ENCODE measurements at places on chromosomes 12 and 14. TPM values are rescaled to one million over a fixed set of nuclear protein-coding genes. Genes with fewer than 3 reads are reported as not detected.

FSCB gene
- total RNA-seq = not detected

DNA sequence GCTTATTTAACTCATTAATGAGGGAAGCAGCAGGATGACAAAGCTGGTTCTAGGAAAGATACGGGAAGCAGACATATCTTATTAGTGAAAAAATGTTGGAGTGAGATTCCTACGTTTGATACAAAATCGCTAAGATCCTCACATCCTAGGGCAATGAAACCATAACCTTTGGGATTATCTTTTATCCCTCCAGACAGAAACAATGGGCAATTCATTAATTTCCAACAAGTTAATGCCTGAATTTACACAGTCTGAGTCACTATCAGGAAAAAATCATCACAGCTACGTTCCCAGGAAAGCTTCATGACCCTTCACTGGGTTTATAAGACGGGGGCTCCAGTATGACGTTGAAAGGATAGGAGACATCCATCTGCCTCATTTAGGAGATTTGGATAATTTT, 45.0 kb downstream of the SLC24A4 start:
- H3K27me3 ChIP-seq = no peaks in the 10 kb centered on the region
- H3K27ac ChIP-seq = no peak overlapping the region
- no peak for DNase-seq
- no peak overlapping the region for H3K4me3 ChIP-seq

DNA sequence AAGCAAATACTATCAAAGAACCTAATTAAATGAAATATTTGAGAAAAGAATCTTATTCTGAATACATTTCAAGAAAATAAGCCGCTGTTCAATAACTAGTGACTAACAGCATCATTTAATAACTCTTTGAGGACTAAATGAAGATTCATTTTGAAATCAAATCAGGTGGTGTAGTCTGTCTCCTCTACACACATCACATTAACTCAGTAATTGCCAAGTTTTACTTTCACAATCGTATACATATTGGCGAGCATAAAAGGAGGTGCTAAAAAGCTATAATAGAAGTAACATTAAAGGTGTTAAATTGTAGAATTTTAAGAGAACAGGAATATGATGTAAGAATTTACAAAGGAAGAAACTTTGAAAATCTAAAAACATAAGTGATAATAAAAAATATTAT, 185.1 kb downstream of the MDGA2 start:
- H3K4me3 ChIP-seq = no peak overlapping the region
- DNase-seq = no peak
- no peak overlapping the region for H3K27ac ChIP-seq
- H3K4me1 ChIP-seq = no peaks in the 10 kb centered on the region

GRCh38 chr12:65155784-65156183, 13.6 kb upstream of the LEMD3 start:
- H3K4me3 ChIP-seq = no peak overlapping the region
- no peaks in the 10 kb centered on the region for H3K4me1 ChIP-seq
- DNase-seq = no peak
- no peaks in the 10 kb centered on the region for H3K27me3 ChIP-seq
- H3K27ac ChIP-seq = no peak overlapping the region
